Activated T-cell treated with anti-CD3 and anti-CD28 coated beads for 1 hour (primary cell): ENCODE measurements at places on chromosomes 1 and 21.
A peak's percentile ranks its signal among the peaks of the same experiment; 100 is the strongest.

GRCh38 chr1:94463765-94464330 lies 45.7 kb downstream of the ABCD3 start:
- no peak for DNase-seq

- no peak for DNase-seq
Measured at GRCh38 chr1:51410568-51411460, 80.5 kb upstream of the TTC39A start.

- DNase-seq = no peak
Measured at GRCh38 chr1:223455470-223455869, 62.3 kb downstream of the CCDC185 start.

DNA sequence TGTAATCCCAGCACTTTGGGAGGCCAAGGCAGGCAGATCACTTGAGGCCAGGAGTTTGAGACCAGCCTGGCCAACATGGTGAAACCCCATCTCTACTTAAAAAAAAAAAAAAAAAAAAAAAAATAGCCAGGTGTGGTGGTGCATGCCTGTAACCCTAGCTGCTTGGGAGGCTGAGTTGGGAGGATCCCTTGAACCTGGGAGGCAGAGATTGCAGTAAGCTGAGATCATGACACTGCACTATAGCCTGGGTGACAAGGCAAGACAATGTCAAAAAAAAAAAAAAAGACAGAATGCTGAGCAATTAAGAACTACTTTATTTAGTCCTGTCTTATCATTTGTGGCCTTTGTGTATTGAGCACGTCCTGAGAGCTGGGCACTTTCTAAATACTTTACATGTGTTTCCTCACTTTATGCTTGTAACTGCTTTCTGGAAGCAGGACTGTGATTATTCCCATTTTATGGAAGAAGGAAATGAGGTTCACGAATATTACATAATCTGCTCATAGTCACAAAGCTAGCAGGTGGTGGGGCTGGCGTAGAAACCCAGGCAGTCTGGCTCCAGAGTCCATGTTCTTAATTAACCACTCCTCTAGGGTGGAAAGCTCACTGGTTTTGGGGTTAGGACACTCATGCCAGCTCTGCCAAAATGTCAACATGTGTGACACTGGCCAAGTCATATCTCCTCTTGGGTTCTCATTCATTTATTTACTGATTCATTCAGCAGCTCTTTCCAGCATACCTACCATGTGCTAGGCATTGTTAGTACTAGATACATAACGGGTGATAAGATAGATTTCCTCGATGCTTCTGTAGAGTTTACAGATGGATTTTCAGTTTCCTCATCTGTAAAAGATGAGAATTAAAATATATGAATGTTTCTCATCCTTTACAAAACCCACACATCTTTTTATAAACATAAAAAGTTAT lies 57.7 kb downstream of the DDR2 start:
- no peak for DNase-seq

DNA sequence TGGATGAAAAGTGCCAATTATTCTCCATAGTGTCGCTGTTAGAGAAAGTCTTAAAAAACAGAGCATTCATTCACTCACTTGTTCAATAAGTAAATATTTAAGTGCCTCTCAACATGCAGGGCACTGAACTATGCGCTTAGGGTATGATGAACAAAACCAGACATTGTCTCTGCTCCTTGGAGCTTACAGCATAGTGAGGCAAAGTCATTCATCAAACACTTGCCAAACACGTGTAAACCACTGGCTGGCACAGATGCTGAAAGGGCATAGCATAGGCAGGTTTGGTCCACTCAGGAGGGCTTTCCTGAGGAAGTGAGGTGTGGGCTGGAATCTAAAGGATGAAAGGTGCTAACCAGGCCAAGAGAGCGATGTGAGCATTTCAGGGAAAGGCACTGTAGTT lies 27.6 kb upstream of the RD3 start:
- no peak for DNase-seq

DNA sequence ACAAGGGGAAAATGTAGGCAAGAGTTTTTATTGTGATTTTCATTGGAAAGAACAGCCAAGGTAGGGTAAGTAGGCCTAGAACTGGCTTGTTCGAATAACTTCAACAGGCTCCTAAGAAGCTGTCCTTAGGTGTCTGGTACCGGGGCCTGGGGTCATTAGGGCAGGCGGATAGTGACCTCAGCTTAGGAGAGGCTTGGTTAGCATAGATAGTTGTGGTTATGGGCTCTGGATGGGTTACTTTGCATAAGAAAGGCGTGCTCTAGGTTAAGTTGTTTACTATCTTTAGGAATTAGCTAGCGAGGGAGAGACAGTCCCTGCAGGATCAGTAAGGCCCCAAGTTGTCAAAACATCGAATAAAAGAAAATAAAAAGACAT lies 20.7 kb upstream of the HPCAL4 start:
- no peak for DNase-seq

GRCh38 chr1:40363721-40364120 lies 9.8 kb upstream of the SMAP2 start:
- no peak for DNase-seq

GRCh38 chr1:240074908-240075307 lies 16.8 kb upstream of the FMN2 start:
- no peak for DNase-seq

DNA sequence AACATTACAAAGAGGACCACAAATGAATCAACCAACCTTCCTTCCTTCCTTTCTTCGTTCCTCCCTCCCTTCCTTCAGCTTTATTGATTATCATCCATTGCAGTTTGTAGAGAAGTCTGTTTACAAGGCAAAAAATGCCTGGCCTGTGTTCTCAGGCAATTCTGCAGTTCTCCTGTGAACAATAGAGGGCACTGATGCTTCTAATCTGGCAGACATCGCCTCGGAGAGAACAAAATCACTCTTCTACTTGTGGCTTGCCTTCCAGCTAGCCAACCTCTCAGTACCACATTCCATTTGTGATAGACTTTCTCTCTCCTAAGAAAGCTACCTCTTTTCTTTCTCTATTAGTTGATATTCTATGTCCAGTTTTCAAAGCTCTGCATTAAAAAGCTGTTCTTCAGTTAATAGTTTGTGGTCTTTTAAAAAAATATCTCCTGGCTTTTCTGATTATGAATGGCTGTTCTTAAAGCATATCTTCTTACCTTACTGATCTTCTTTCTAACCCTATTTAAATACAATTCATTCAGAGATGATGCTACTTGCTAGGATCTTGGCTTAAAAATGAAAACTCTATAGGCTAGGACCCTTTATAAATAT lies 26.9 kb upstream of the ESRRG start:
- no peak for DNase-seq

DNA sequence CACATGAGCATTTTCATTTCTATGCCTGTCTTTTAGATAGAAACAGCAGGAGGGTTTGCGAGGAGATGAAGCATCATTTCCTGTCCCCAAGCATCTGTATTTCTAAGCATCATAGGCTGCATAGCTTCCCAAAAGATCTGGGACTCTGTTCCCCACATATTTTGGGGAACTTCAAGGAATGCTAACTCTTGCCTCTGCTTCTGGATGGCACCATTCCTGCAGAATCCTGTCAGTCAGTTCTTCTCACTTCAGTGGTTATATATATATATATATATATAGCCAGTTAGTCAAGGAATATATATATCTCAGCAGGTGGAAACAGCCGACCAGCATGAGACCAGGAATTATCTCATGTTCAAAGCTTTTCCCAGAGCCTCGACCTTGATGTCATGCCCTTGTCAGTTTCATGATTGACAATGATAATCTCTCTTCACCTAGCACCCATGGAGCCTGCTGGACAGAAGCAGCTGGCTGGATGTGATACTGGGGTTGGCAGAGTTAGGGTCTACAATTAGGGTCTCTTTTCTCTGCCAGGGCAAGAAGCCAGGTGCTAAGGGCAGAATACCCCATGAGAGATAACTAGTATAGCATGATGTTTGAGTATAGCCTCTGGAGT lies 2.4 kb downstream of the PFKFB2 start:
- no peak for DNase-seq

GRCh38 chr1:163565166-163565565 lies 243.4 kb downstream of the NUF2 start:
- DNase-seq = no peak

DNA sequence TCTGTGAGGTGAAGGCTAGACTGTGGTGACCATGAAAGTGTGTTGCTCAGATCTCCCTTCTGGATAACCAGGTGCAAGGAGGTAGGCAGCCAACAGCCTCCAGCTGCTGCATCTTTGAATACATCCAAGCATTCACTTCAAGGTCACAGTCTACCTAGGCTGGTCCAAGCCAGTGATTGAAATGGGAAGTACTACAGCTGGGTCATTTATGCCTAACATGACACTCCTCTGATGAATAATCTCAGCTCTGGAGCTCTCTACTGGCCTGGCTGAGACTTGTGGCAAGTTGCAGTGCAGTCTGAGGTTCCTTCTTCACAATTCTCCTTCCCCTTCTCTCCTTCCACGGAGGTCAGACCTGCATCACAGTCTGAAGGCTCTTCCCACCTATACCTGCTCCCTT lies 35.0 kb upstream of the ARHGAP29 start:
- no peak for DNase-seq

DNA sequence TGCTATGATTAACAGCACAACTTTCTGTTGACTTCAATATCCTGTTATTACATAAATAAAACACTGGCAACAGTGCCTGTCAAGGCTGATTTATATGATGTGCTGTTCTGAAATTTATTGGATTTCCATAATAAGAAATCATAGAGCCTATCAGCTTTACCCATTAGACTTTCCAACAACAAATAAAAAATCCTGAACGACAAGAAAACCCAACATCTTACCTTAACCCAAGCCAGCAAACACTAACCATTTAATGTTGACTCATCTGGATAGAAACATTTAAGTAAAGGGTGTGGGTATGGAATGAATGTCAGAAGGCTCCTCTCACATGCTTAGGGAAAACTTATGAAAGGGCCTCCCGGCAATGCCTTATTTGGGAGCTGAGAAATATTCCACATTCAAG lies 165.1 kb downstream of the SLC45A1 start:
- no peak for DNase-seq

DNA sequence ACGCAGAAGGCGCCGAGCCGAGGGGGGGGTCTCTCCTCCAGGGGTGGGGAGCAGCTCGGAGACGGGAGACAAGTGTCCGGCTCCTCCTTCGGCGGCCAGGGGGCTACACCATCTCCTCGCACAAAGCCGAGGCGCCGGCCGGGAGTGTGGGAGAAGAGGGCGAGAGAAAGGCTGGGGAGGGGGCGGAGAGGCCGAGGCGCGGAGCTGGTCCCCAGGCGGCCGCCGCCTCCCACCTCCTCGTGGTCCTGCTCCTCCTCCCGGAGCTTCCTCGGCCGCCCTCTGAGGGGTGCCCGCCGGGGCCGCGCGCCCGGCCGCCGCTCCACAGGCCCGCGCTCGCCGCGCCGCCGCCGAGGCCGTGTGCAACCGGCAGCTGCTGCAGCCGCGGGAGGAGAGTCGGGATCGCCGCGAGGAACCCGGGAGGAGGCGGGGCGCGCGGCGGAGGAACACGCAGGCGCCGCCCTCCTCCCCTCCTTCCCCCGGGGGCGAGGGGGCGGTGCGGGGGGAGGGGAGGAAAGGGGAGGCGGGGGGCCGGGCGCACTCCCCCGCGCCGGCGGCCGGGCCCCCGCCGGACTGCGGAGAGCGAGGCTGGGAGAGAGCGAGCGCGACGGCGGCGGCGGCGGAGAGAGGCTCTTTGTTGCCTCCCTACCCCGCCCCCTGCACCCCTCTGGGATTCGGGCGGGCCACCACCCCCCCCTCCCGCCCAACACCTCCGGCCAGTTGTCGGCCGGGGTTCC lies at the start of gene ENAH:
ENAH (minus strand) TSS at position 395 of the 734 bp plus-strand sequence. CDS start 433 bp downstream, outside the sequence.
- DNase-seq = peak; percentile 5

- no peak for DNase-seq
Measured at GRCh38 chr1:163872067-163872466, 550.3 kb downstream of the NUF2 start.

DNA sequence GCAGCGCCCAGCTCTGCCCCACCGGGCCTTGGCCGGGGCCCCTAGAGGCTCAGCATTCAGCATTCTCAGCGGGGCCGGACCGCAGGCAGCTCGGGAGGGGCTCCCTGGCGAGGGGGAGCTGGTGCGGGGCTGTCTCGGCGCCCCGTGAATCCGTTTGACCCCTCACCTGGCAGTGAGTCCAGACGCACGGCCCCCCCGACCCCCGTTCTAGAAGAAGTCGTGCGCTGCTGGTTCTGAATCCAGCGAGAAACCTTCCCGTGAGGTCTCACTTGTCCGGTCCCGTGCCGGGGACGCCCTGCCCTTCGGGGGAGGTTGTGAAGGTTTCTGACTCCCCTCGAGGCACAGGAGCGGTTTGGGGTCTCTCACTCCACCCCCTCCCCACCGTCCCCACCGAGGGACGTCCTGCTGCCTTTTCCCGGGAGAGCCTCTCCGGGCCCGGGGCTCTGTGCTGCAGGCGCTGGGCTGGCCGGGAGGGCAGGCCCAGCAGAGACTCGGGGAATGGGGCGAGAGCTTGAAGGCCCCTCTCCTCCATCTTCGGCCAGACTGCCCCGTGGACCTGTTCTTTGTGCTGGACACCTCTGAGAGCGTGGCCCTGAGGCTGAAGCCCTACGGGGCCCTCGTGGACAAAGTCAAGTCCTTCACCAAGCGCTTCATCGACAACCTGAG lies 655 bp downstream of the COL6A1 start:
- DNase-seq = no peak

DNA sequence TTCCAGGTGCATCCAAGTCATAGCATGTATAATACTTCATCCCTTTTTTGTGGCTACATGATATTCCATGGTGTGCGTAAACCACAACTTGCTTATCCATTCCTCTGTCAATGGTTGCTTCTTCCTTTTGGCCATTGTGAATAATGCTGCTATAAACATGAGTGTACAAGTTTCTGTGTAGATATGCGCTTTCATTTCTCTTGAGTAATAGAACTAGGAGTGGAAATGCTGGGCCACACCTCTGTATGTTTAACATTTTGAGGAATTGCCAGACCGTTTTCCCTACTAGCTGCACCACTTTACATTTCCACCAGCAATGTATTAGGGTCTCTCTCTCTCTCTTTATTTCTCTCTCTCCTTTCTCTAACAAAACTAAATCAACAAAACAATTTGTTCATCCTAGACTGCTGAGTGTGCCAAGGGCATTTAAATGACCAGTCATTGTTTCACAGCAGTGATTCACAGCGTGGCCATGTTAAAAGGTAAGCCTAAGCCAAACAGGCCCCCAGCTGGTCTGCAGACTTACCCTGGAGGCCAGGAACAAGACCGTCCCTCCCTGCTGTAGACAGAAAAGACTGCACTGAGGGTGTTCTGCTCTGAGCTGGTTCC lies 53.2 kb upstream of the LYST start:
- no peak for DNase-seq

GRCh38 chr1:237279629-237280028 lies 237.6 kb downstream of the RYR2 start:
- no peak for DNase-seq

GRCh38 chr1:161999301-162000052 lies 24.2 kb downstream of the OLFML2B start:
- no peak for DNase-seq

DNA sequence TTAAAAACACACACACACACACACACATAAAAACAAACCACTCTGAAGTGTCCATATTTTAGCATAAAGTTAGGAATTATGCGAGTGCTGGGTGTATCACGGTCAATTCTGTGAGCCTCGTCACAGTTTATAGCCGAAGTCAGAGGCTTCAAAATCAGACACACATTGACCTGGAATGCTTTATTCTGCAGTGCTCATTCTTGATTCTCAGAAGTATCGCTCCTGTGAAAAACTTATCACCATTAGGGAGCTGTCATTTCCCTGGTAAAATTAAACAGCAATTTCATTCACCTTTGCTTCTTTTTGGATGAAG lies 8.7 kb upstream of the IRF2BP2 start:
- no peak for DNase-seq

GRCh38 chr1:109089242-109090015 lies 1.1 kb upstream of the TMEM167B start:
- no peak for DNase-seq

- DNase-seq = no peak
Measured at GRCh38 chr1:228157729-228158126, 7.9 kb upstream of the IBA57 start.
